ENCODE measurements at places on chromosomes 2 and 18.

DNA sequence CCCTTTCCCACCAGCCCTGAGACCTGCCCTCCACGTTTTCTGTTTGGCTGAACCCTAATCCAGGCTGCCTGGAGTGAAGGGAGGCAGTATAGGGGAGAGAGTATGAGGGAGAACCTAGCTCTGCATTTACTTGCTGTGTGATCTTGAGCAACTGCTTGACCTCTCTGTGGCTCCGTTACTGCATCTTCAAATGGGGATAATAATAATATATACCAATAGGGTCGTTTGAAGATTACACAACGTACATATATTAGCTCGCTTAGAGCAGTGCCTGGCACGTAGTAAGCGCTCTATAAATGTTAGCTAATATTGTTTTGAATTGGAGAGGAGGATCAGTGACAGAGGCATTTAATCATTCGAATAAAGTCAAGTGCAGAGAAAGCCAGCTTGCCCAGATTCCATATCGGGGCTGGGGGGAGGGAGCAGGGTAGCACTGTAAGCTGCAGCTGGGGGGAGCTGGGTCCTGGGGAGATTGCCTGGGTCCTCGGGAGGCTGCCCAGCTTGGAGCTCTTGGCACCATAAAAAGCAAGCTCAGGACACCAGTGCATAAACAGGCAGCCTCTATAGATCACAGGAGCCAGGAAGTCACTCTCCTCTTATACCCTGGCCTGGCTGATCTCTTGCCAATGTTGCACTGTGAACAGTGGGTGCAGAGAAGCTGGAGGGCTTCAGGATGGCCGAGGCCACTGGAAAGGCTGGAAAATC, 19.1 kb downstream of the KCNK3 start:
- DNase-seq = no peak

GRCh38 chr2:18412980-18413675, 147.3 kb downstream of the RDH14 start:
- DNase-seq = no peak

- DNase-seq = no peak
Measured at GRCh38 chr2:215664847-215665525, 229.1 kb upstream of the FN1 start.

DNA sequence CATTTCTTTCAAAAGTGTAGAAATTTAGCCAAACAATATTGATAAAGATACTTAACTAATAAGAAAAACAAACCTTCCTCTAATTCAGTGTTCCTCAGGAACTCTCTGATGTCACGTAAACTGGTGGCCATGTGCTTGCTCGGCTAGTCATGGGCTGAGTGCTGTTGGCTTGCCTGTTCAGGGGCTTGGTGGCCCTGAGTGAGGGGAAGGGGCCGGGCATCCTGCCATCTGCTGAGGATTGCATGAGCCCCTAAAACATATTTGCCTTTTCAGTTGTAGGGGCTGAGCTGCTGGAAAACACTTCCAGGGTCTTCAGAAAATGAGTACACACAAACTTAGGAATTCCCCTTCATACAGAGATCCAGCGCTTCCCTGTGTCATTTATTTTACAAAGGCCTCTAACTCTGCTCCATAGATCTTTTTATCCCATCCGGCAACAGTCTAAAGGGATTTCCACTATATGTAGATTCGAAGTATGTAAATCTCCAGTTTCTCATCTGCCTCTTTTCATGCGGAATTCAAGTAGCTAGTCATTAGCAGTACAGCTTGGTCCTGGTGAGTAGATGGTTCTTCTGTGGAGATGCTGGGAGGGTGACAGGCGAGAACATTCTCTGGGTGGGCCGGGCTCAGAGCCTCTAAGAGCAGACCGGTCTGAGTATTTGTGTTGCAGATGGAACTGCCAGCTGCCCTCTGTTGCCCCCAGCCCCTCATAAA, 20.1 kb upstream of the NFATC1 start:
- no peak for DNase-seq

GRCh38 chr2:26993768-26994167, 23.3 kb downstream of the MAPRE3 start:
- DNase-seq = no peak

DNA sequence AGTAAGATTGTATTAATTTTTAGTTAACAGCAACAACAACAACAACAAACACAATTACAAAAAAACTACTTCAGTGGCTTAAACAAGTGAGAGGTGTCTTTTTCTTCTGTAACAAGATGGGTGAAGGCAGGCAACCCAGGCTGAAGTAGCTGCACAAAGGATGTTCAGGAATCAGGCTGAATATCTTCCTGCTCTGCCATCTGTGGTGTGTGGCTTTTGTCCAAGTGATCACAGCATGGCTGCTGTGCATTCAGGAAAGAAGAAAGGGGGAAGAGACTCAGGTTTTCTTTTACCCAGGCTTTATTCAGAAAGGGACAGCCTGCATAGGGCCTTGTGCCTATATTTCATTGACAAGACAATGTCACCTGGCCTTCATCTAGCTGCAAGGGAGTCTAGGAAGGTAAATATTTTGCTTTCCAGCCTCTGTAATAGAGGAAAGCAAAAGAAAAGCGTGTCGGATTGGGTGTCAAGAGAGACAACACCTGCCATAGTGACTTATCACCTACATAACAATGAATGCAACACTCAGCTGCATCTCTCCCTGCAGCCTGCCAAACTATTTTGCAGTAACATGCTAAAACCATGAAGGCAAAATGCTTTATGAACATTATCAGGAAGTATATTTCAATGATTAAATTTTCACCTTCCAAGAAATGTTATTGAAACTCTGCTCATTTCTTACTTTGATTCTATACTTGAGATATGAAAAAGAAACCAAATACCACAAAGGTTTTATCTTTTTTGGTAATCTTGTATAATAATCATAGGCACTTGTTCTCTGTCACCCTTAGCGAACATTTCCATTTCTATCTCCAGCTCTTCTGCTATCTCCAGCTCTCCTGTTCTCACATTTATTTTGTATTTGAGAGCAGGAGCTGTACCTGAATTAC, 14.6 kb downstream of the G6PC2 start:
- no peak for DNase-seq

DNA sequence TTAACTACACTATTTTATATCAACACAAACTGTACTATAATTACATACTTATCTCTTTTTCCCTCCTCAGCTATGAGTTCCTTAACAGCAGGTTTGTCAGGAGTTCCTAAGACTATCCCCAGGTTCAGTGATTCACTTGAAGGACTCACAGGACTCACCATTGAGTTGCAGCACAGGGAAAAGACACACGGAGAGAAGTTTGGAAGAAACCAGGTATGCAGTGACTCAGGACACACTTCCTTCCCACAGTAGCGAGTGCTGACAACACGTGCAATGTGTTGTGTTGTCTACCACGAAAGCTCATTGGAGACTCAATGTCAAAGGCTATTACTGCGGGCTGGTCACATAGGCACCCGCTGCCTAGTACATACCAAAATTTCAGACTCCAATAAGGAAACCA, 32.0 kb downstream of the MGAT4A start:
- no peak for DNase-seq

- DNase-seq = no peak
Measured at GRCh38 chr2:234324116-234324515, 172.8 kb downstream of the ARL4C start.

DNA sequence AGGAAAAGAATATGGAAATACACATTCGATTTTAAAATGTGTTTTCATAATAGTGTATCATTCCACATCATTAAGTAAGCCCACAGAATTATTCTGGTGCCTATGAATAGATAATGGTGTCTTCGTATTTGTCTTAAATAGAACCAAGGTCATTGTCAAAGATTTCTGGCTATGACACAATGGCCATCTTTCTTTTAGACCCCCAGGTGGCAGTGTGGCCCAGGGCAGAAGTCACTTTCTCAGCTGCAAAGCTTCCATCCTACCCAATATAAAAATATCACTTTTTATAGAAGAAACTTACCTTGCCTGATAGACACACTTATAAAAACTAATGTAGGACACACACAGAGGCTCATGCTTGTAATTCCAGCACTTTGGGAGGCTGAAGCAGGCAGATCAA, 57.5 kb downstream of the ZRANB3 start:
- peak; percentile 24 for DNase-seq

- no peak for DNase-seq
Measured at GRCh38 chr2:179017773-179018357, 32.1 kb downstream of the CCDC141 start.

Data from naive thymus-derived CD8-positive, alpha-beta T cell (primary cell).